Fibroblast of upper back skin (primary cell): ENCODE measurements at places on chromosomes 6 and 20.
A peak's percentile ranks its signal among the peaks of the same experiment; 100 is the strongest.

DNA sequence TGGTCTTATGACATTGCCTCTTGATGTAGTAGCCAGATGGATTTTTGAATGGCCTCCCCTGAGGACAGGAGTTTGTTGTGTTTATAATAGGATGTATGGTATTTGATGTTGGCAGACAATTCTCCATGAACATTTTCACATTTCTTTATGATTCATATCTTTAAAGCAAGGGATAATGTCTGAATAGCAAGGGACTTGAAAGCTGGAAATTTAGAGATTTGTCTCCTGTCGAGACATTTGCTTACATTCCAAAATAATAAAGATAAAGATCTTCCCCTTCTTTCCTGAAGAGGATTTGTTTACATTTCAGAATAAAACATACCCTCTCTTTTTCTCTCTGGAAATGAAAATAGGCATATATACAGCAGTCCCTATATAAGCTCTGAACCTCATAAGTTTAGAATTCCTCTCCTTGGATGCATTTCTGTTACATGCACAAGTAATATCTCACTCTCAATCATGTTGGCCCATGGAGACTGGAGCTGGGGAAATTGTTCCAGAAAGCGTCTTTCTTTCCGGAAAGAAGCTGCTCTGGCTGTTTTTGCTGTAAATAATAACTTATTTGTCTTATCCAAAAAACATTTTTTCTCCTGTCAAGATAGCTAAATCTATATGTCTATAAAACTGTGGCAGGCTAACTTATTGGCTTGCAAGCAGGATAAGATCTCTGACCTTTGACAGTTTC lies 42.5 kb upstream of the ASCC3 start:
- peak; percentile 18 for DNase-seq

DNA sequence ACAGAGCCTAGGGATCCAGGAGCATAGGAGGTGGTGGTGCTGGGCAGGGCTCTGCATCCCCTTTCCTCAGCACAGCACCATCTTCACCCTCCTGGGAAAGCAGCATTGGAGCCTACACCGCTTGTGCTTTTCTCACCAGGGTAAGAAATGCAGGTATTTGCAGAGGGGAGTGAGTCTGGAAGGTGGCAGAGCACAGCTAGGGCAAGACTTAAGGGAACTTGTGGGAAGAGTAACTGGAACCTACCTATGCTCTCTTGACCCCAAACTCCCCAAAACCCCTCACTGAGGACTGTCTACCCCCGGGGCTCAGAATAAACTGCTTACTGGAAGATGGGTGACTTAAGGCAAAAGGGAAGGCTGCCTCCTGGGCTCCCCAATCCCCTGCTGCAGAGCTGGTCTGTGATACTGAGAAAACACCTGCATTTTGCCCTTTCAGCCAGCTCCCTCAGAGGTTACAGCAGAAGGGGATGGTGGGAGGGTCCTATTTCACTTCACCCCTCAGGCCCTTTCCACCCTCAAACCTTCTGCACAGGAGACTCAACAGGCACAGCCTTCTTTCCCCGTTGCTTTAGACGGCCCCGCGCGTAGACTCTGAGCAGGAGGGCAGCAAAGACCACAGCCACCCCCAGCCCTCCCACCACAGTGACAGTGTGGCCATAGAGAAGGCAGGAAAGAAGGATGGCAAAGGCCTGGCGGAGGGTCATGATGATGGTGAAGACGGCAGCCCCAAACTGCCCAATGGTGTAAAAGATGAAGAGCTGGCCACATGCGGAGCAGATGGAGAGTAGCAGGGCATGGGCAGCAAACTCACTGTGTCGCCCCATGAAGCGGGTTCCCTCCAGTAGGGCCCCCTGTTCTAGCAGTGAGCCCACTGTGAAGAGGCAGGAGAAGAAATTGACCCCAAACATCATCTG lies 2.9 kb downstream of the SLC35B2 start:
- no peak for DNase-seq

- no peak for DNase-seq
These were observed 85.3 kb downstream of the CD164 start for GRCh38 chr6:109296971-109297372.

- DNase-seq: no peak
These were observed 20.1 kb downstream of the TRIM27 start for GRCh38 chr6:28903686-28904085.

DNA sequence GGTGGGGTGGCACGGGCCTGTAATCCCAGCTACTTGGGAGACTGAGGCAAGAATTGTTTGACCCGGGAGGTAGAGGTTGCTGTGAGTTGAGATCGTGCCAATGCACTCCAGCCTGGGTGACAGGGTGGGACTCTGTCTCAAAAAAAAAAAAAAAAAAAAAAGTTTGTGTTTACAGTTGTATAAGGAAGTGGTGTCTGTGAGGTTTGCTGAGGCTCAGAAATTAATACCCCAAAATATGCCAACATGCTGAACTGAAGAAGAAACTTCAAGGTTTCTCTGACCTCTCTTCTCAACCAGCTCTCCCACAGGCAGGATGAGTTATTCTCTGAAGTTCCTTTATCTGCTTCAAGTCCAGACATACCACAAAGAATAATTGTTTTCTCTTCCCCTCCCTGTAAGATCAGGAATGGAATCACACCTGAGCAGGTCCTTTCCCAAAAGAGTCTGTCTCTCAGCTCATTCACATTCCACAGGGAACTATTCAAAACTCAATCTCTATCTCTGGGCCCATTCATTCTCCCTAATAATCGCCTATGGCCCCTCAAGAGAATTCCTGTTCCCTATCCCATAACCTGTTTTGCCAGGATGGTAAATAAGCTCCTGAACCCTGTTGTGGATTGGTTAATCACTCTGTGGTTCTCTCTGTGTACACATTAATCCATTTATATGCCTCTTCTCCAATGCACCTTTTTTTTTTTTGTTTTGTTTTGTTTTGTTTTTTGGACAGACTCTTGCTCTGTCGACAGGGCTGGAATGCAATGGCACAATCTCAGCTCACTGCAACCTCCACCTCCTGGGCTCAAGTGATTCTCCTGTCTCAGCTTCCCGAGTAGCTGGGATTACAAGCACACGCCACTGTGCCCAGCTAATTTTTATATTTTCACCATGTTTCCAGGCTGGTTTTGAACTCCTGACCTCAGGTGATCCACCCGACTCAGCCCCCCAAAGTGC lies 17.4 kb upstream of the KIFC1 start:
- no peak for DNase-seq

DNA sequence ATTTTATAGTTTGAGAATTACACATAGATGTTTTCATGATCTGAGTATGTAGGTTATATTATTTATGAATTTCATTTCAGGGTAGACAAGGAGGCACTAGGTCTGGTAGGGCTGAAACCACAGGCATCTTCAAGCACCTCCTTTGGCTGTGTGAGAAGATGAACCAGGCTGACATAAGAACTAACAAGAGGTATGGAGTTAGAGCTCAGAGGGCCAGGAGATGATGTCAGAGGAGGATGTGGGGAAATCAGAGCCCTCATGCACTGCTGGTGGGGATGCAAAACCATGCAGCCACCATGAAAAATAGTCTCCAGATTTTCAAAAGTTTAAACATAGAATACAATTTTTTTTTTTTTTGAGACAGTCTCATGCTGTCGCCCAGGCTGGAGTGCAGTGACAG lies 13.6 kb upstream of the RIPOR3 start:
- peak; percentile 34 for DNase-seq

DNA sequence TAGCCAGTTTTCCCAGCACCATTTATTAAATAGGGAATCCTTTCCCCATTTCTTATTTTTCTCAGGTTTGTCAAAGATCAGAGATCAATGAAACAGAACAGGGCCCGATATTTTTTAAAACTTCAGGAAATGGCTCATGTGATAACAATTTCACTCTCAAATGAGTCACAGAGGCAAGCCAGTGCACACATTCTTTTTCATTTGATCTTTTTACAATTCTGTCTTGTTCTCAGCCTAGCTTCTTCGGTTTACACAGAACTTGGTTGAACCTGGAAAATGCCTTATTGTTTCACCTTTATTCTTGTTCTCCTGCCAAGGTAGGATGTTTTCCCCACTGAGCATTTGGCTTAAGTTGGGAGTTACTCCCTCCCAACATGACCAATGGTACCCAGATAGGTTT lies 258.9 kb downstream of the COL12A1 start:
- DNase-seq: peak; percentile 73

GRCh38 chr20:16571333-16571732 lies 1.9 kb downstream of the KIF16B start:
- no peak for DNase-seq

- no peak for DNase-seq
These were observed 4.3 kb downstream of the PXDC1 start for GRCh38 chr6:3747100-3747737.

DNA sequence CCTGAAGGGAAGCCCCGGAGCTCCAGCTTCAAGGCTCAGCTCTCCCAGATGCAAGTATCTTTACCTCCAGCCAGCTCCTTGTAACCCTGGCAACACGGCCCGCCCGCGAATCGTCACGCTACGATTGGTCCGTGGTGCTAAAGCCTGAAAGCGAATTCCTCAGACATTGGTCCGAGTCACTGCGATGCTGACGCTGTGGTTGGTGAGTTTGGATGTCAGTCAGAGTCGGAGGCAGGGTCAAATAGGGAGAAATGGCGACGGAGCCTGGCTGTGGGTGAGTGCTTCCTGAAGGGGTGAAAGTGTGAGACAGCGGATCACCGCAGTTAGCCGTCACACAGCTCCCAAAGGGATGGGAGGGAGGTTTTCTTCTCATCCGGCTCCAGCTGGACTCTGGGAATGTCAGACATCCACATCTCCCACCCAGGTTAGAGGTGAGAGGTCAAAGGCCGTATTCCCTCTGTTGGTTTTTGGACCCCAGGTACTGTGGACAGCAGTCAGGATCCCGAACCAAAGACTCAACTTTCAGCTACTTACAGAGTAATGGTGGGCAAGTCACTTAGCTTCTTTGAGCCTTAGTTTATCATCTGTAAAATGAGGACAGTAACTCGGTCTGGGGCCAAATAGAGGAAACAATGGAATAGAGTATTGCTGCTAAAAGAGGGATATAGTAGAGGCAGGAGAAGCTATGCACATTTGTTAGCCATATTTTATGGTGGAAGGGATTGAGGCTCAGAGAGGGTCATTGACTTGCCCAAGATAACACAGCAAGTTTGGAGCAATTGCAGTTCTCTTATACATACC lies at the start of gene ZSWIM1:
TSS of gene ZSWIM1 (plus strand) at position 240 of the 801 bp plus-strand sequence. CDS start 1,366 bp downstream, outside the sequence.
- peak; percentile 99 for DNase-seq

GRCh38 chr6:52377538-52378221 lies 15.7 kb downstream of the PAQR8 start:
- DNase-seq: no peak

GRCh38 chr6:108993876-108994275 lies 100.8 kb downstream of the SESN1 start:
- no peak for DNase-seq
